ENCODE measurements at places on chromosomes 12 and 14.

DNA sequence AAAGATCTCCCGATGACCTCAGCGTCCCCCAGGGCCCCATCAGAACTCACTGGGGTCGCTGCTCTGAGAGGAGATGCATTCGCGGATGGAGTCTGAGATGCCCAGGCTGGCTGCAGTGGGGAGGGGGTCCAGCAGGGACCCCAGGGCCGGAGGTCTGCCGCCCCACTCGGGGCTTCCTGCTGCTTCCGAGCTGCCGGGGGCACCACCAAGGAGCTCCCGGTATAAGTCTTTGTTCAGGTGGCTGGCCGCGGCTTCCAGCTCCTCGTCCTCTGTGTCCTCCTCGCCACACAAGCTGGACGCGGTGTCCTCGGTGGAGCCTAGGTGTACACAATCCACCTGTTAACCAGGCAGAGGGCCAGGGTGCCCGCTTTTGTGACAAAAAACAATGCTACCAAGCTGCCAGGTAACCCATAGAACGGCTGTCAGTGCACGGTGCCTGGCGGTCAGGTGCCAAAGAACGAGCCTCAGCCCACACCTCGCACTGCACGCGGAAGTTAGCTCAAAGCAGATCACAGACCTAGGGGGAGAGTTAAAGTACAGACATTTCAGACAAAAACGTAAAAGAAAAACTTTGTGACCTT is 26.6 kb upstream of the BTBD6 start:
- no peak for DNase-seq

DNA sequence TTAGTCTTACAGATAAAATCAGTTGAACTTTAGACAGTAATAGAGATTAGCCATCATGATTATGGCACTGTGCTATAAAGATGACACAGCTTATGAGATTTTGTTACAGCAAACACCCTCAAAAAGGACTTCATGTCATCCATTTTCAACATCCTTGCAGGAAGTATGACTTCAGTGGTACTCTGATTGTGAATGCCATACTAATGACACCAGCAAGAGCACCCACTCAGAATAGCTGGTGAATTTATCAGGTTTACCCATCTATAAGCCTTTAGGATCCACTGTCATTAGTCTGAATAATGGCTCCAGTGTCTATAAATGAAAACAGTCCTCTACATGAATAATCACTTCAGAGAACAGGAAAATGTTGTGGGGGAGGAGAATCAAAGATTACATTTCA is 615.2 kb downstream of the RPS29 start:
- DNase-seq, result peak; percentile 2

- DNase-seq, result no peak
Measured at GRCh38 chr12:78746001-78746400, 118.6 kb upstream of the SYT1 start.

DNA sequence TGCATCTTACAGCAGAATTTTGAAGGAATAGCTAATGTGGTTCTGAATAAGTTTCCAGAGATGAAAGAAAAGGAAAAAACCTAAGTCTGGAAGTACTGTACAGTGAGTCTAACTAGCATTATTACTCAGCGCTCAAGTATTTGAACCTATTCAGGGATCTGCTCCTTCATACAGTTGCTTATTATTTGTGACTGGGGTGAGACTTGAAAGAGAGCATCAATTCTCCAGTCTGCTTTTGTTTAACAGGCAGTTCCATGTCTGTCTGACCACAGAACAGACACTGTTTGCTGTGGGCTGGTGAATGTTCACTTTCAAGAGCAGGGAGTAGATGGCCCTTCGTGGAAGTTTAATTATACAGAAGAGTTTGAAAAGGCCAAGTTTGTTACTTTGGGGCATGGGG is 9.3 kb downstream of the ETV6 start:
- DNase-seq, result peak; percentile 70

GRCh38 chr14:55073856-55074255 is 22.4 kb downstream of the MAPK1IP1L start:
- no peak for DNase-seq

DNA sequence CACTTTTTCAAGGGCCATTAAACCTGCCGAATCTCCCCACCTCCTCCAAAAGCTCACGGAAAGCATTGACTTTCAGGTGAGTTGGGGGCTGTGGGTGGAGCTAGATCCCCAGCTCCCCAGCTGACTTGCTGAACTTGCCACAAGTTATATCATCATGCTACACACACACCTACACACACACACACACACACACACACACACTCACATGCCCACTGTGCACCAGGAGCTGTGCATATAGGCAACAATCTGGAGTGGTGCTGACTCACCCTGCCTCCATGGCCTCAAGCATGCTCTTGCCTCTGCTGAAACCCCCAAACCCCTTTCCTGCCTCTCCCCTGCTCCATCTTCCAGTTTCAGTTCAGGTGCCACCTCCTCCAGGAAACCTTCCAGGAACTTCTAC is 26.1 kb downstream of the SERPINA3 start:
- DNase-seq, result no peak

DNA sequence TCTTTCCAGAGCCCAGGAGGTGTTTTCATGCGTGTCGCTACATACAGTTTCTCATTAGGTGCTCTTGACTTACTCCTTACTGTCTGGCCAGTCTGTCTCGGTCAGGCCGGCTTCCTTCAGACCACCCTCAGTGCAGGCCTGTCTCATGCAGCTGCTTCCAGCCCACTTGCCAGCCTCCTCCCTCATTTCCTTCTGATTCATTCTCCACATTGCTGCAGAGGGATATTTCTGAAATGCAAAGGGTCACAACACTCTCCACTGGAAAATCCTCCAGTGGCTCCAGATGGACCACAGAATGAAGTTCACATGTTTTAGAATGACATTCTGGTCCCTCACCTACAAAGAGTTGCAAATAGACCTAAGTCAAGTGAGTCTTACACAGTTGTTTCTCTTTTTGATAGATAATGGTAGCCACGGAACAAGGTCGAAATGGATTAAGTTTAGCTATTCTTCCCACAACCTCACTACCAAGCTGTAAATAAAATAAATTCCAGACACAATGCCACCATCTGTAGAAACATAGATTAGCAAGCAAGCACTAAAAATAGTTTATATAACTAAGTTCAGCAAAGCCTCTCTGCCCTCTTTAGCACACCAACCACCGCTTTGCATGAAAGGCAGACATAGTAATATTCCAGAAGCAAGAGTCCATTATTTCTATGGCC is 146.9 kb downstream of the ESR2 start:
- DNase-seq, result no peak

- no peak for DNase-seq
Measured at GRCh38 chr12:52331833-52332232, 10.6 kb upstream of the KRT83 start.

- DNase-seq, result no peak
Measured at GRCh38 chr14:20971705-20972021, 16.4 kb downstream of the RNASE2 start.

GRCh38 chr12:129190827-129191226 is 337.5 kb downstream of the GLT1D1 start:
- no peak for DNase-seq

GRCh38 chr12:171276-171675 is 42.7 kb downstream of the SLC6A12 start:
- DNase-seq, result no peak

DNA sequence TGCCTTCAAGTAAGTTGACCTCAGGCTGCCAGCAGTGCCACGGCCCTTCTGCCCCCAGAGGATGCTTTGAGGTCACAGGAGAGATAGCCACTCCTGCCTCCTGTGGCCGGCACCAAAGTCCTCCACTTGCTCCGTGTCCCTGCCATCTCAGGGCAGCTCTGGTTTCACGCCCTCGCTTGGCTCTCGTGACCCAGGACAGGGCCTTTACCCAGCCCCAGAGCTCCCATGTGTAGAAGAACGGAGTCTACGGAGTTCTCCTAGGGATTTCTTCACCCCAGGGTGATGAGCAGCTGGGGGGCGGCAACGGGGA is 178.1 kb downstream of the ADGRD1 start:
- no peak for DNase-seq
